HCT116 (cell line): ENCODE measurements at places on chromosomes 11 and 22. TPM values are rescaled to one million over a fixed set of nuclear protein-coding genes. Genes with fewer than 3 reads are reported as not detected.

- no peaks in the 10 kb centered on the region for H3K4me1 ChIP-seq
- DNase-seq: no peak
- H3K4me3 ChIP-seq: no peak overlapping the region
Observed at GRCh38 chr11:92667486-92668152, 301.8 kb upstream of the MTNR1B start.

DNA sequence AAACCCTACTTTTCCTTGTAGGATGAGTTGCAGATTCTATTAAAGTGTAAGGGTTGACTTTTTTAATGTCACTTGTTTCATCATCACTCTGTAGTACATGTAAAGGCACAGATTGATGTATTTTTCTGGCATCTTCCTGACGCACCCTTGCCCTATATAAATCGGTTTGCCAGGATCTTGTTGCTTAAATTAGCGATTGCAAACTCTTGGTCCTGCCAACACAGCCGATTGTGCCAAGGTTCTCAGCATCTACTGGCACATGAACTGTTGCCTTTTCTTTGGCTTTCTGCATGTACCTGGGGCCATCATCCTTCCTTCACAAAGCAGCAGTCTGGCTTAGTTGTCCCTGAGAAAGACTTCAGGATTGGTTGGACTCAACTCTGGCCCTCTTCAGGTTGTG is 7.5 kb upstream of the LIN7C start:
- no peak overlapping the region for H3K27ac ChIP-seq
- H3K4me3 ChIP-seq: no peak overlapping the region
- no peaks in the 10 kb centered on the region for H3K36me3 ChIP-seq
- DNase-seq: no peak

The EXT2 gene
- total RNA-seq: 42.8 TPM

The MUC6 gene
- 0.02 TPM for total RNA-seq

GRCh38 chr11:1619449-1619848 is 2.5 kb downstream of the KRTAP5-4 start:
- no peaks in the 10 kb centered on the region for H3K36me3 ChIP-seq
- H3K4me3 ChIP-seq: no peak overlapping the region
- no peaks in the 10 kb centered on the region; the same call in 1 of the 2 replicates for H3K27me3 ChIP-seq
- no peak overlapping the region for H3K27ac ChIP-seq
- H3K4me1 ChIP-seq: no peaks in the 10 kb centered on the region

DNA sequence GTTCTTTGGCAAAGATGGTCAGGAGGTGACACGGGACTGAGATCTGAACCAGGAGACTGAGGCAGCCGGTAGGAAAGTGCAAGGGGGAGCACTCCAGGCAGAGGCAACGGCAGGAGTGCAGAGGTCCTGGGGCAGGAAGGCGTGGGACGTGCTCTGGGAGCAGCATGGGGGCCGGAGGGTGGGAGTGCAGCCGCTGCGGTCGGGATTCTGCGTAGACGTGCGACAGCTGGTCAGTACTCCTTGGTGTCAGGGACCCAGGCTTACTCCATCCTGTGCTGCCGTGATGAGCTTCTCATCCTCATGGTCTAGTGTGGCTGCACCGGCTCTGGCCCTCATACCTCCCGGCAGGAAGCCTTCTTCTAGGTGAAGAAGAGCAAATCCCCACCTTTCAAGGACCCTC is 16.9 kb upstream of the TRMU start:
- no peaks in the 10 kb centered on the region for H3K4me1 ChIP-seq
- DNase-seq: no peak
- H3K36me3 ChIP-seq: peaks cover 41% of the 10 kb centered on the region
- H3K4me3 ChIP-seq: no peak overlapping the region
- H3K27me3 ChIP-seq: no peaks in the 10 kb centered on the region

- no peak overlapping the region for H3K27ac ChIP-seq
- no peak overlapping the region for H3K4me3 ChIP-seq
- H3K27me3 ChIP-seq: no peaks in the 10 kb centered on the region
- no peak for DNase-seq
Observed at GRCh38 chr11:132452616-132453015, 1079.7 kb downstream of the OPCML start.

- peak overlapping the region; percentile 100 for H3K27ac ChIP-seq
- DNase-seq: no peak
- peak overlapping the region; percentile 64 for H3K4me3 ChIP-seq
- peaks cover 68% of the 10 kb centered on the region for H3K4me1 ChIP-seq
Observed at GRCh38 chr22:46086577-46087335, 63.6 kb upstream of the PPARA start.
